ENCODE measurements at places on chromosomes 5 and 9.

DNA sequence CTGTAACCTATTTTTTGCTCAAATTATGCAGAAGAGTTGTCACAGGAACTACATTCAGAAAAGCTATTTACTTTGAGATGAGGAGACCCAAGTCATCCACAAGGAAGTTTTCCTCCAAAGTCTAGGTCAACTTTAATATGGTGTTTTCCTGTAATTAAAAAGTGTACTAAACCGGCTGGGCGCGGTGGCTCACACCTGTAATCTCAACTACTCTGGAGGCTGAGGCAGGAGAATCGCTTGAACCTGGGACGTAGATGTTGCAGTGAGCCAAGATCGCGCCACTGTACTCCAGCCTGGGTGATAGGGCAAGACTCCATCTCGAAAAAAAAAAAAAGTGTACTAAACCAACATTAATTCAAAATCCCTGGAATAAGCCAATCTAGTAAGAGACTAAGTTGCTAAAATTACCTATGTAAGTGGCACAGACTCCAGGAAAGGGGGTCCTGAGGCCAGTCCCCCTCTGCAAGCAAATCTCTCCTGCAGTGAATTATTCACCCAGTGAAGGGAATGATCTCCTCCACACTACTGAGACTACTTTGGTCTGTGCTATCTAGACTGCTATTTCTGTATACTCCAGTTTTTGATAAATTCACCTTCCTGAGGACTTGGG, 38.9 kb downstream of the FNBP1 start:
- DNase-seq = no peak

GRCh38 chr5:2238732-2239131, 356.0 kb upstream of the IRX4 start:
- no peak for DNase-seq

- no peak for DNase-seq
These were observed 25.3 kb downstream of the CFAP90 start for GRCh38 chr5:7825630-7826029.

- DNase-seq = no peak
These were observed 84.5 kb downstream of the GNAQ start for GRCh38 chr9:77946969-77947620.

GRCh38 chr5:14756478-14756877, 92.0 kb downstream of the OTULIN start:
- DNase-seq = no peak

GRCh38 chr5:87560528-87560927, 147.8 kb upstream of the CCNH start:
- no peak for DNase-seq

DNA sequence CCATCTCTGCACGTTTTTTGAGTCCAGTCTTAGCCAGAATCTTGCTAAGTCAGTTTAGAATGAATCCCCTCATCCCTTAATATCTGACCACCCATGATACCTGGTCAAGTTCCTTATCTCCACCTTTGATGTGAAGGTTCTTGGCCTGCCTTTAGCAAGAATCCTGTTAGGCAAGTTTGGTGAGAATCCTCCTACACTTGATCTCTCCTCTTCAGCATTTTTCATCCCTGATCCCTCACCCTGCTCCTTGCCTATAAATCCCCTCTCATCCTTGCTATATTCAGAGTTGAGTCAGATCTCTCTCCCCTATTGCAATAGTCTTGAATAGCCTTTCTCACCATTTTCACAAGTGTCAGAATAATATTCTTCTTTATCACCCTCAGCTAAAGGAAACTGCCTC, 31.0 kb downstream of the SMIM23 start:
- no peak for DNase-seq

GRCh38 chr9:108786901-108787689, 68.7 kb downstream of the ACTL7B start:
- no peak for DNase-seq

DNA sequence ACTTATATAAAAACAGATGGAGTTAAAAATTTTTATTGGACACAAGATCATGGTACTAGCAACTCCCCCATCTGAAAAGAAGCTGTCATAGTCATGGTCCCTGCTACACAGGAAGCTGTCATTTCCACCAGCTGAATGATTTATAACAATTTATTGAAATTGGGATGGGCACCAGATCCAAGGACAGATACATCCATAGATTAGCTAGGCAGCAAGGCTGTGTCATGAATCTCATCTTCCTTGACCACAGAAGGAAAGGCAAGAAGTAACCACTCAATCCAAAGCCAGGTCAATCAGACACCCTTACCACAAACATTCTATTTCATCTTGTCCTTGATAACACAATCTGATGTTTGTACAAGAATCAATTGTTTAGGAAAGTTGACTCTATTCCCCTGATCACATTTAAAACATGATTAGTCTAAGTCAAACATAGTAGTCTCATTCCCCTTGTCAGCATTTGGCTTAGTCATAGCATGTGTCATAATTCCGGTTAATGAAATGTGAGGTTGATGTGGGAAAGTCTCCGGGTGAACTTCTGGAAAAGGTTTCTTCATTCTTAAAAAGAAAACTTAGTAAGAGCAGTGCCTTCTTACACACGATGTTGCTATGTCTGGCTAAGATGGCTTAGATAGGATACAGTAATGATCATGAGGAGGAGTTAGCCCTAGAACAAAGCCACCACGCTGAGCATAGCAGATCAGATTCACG, 462.6 kb upstream of the PAPPA start:
- no peak for DNase-seq

DNA sequence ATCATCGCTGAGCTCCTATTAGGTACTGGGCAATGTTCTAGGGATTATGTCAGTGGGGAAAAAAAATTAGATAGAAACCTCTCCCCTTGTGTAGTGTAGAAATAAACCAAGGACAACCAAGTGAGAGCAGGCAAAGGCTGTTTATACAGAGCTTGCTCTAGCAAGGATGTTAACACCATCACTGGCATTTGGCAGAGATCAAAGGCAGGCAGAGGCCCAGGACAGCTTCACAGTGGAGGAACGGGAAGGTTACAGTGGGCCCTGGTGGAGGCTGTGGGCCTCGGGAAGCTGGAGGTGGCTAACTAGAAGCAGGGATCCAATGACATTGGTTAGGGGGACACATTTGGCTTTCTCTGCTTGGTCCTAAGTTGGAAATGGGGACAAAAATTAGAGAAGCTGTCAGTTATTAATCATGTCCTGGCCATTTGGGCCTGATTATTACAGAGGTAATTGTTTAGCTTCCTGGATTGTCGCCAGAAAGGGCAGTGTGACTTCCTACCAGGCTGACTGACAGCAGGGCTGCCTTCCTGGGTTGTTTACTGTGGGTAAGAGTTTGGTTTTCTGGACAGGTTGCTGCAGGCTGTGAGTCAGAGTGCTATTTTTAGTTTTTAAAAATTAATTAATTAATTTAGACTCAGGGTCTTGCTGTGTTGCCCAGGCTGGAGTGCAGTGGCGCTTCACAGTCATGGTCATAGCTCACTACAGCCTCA, 259.3 kb downstream of the ROR2 start:
- no peak for DNase-seq

DNA sequence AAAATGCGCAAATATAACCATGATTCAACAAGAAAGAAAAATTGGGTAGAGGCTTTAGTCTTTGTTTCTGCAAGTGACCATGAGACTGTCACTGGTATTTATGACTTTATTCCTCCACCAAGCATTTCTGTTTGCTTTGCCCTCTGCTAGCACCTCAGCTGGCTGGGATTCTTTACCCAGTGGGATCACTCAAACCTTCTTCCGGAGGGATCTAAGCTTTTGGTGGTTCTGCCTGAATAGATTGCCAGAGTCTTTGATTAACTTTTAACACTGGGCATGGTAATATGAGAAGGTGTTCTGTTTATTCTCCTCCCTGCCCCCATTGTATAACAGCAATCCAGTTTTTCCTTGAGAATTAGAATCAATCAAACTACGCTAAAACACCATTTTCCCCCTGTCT, 59.1 kb upstream of the FBN2 start:
- DNase-seq = no peak

DNA sequence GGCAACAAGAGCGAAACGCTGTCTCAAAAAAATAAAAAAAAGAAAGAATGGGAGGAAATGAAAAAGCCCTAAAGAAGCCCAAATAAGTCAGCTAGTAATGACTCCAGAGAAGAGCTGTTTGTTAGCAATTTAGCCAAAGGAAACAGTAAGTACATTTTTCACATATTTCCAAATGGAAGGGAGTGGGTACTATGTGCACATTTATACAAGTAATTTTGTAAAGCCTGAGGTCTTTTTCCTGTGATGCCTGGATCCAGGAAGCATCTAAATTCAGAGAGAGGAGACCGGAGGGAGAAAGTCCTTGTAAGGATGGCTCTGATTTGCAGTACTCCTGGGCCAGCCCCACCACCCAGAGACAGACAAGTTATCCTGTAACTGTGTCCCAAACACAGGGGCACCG, 14.7 kb downstream of the FBP1 start:
- no peak for DNase-seq

DNA sequence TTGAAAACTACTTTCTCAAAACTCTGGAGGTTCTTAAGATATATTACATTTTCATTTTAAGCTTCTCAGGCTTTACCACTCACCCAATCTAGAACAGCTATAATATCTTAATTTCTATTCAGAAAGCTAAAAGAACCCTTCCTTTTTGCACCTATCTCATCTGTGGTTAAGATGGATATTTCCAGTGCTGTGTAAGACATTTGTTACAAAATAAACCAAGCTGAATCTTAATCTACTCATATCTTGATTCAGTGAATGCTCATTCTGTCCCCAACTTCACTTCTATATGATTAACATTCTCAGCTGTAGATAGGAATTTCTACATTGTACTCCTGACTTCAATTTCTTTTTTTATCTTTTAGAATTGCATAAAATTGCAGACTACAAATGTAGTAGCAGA, 15.0 kb downstream of the ABHD17B start:
- DNase-seq = no peak

DNA sequence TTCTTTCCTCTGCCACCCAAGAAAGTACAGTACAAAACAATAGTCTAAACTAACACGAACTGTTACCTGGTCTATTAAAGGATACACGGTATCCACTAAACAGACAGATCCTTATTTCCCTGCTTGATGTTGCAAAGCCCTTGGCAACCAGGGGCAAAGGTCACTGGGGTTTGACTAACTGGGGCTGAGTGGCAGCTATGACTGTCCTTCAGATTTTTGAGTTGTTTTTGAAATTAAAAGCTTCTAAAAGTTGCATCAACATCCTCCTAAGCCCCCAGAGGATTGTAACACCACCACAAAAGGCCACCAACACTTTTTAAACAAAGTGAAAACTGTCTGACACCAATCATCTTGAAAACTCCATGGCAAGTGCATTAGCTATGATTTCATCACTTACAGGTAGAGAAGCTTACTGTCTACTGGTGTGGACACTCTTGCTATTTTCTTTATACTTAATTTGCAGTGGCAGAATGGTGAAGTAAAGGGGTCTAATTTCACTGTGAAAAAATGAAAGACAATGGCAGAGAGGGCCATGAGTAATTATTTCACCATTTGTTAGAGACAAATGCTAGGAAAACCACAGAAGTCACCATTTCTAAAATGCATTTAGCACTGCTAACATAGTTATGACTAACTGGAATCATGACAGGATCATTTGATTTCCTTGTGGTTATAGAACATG, 292.4 kb downstream of the EFNA5 start:
- no peak for DNase-seq

GRCh38 chr5:110476164-110476563, 250.3 kb downstream of the TMEM232 start:
- DNase-seq = no peak

GRCh38 chr5:123512611-123513461, 859 bp downstream of the CSNK1G3 start:
- DNase-seq = no peak

DNA sequence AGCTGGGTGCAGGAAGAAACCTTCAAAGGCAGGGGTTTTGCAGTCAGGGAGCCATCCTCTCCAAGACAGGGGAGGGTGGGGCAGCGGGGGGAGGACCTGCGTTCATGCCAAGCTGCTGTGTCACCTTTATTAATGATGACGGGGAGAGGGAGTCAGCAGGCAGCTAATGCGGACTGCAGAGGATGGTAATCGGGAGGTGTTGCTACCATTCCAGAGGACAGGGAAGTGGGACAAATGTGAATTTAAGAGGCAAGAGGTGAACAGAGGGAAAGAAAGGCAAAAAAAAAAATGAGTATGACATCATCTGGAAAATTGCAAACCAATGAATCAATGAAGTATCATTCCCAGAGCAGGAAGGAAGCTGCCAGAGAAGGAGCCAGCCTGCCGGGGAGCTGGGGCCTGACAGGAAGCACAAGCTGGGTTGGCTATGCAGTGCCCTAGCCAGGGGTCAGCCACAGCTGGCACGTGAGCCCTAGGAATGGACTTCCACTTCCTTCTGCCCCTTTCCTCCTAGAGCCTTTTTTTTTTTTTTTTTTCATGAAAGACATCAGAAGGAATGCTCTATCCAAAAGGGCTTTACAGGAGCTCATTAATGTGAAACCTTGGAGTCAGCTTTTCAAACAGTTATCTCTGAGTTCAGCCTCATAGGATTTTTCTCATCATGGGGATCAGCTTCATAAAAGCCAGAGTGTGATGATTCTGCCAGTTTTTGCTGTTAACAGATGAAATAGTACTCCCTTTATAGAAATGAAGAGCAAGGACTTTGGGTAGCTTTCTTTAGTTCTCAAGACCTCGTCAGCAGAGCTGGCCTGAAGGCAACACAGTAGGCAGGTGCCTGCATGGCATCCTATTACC, 9.2 kb downstream of the INSYN2B start:
- no peak for DNase-seq

DNA sequence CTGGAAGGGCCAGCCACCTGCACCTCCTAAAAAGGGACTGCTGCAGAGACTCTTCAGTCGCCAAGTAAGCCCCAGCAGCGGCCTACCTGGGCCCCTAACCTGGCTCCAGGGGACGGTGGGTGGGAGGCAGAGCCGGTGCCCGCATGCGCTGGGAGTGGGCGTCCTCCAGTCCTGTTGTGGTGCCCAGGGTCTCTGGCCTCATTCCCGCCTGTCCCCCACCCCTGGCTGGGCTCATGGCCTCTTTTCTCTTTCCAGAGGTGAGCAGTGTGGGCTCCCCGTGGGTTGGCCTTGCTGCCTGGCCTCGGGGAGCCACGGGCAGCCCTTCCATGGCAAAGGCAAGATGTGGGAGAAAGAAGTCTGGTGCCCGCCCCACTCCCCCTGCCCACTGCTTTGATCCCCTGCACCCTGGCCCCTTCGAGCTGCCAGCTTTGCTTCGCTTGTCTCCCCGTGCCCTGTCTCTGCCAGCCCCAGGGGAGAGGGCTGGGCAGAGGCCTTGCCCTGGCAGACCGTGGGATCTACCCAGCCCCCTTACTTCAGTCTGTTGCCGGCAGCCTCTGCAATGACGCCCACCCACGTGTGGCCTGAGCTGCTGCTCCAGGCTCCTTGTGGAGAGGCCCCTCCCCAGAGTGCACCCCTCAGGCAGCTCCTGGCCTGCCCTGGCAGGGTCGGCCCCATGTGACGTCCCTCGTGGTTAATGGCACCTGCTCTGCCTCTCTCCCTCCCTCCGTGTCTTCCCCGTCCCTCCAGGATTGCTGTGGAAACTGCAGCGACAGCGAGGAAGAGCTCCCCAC, 5.4 kb upstream of the PRR7 start:
- DNase-seq = no peak

All from stimulated activated CD8-positive, alpha-beta memory T cell treated with anti-CD3 and anti-CD28 coated beads, Interleukin-4, amount 100 ng/mL, for 1 hour (primary cell).